ENCODE measurements at places on chromosomes 4 and X.

- DNase-seq: no peak
Measured at GRCh38 chr4:94453391-94453963, 1.7 kb downstream of the PDLIM5 start.

- DNase-seq: no peak
Measured at GRCh38 chr4:52263607-52264006, 212.5 kb downstream of the SPATA18 start.

DNA sequence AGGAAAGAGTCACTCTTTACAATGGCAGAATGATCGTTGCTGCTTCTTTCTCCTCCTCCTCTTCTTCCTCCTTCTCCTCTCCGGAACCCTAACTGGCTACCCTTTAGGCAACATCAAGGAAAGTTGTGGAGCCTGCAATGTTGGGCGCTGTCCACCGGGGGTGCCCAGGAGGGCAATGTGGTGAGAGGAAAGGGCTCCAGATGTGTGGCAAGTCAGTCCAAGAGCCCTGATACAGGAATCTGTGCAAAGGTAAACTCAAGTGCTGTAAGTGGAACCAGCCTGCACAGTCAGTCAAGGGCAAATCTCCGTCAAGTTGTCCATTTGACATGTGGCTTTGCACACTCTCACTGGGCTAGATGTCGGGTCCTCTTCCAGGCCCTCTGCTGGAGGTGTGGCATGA, 2.8 kb downstream of the RTL5 start:
- no peak for DNase-seq

DNA sequence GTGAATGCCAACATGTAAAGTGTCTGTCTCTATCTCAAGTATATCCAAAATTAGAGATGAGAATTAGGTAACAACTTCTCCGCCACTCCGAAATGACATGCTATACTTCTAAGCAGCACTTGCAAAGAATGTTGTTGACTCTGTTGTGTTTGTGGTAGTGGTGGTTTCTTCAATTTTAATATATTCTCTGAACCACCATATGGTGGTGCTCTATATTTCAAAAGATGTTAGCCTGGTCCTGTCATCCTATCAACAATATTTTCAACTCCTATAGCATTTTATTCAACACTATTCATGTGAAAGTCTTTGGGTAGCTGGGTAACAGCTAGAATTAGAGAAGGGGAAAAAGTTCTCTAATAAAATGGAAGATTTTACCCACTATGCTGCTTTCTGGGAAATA, 1622.8 kb upstream of the IGFBP7 start:
- DNase-seq: no peak

DNA sequence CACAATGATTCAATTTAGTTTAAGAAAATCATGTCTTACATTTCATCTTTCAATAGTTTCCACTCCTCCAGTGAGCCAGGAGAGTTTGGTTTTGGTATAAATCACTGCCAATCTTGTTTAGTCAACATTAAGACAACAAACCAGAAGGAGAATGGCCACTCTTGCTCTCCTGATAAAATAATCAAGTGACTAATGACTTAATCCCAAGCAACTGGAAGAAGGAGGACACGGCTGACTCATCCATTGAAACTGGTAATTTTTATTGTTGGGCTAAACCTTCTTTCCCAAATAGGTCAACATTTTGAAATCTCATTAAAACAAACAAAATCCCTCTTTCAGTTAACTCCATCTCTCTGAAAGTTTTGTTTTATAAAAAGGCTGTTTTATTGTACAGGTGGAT, 230.2 kb downstream of the CLCN4 start:
- DNase-seq: no peak

DNA sequence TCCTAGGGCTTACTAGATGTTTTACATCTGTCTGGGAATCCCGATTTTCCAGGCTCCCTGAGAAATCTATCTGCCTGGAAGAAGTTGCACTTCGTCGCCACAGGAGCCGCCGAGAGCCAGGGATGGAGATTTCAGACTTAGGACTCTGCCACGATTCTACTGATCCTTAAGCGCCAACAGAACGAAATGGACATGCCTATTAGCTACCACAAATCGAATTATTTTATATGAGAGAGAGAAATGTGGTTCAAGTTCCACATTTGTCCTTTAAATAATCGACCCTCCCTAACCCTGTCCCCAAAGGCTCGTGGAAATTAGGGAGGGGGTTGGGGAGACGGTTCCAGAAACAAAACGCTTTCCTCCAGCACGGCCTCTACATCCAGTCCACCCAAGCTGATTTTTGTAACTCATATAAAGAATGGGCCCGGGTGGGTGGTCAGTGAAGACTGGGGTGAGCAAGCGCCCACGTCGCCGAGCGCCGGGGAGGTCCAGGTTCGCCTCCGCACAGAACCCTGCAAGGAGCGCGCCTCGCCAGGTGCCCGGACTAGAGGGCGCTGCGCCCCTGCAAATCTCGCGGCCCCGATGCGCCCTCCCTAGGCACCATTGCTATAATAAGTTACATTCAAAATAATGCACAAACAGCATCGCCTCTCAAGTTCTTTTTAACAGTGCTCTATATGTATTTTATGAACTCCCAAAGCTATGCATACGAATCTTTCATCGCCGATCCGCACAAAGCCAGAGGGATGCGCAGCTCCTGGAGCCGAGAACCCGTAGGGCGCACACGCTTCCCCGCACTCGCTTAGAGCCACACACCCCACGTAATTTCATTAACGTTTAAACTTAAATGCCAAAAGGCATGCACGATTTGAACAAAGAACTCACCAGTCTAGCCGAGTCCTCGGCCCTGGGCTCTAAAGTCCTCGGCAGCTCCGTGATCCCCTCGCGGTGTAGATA, 2.1 kb upstream of the FAT1 start:
- DNase-seq: no peak

DNA sequence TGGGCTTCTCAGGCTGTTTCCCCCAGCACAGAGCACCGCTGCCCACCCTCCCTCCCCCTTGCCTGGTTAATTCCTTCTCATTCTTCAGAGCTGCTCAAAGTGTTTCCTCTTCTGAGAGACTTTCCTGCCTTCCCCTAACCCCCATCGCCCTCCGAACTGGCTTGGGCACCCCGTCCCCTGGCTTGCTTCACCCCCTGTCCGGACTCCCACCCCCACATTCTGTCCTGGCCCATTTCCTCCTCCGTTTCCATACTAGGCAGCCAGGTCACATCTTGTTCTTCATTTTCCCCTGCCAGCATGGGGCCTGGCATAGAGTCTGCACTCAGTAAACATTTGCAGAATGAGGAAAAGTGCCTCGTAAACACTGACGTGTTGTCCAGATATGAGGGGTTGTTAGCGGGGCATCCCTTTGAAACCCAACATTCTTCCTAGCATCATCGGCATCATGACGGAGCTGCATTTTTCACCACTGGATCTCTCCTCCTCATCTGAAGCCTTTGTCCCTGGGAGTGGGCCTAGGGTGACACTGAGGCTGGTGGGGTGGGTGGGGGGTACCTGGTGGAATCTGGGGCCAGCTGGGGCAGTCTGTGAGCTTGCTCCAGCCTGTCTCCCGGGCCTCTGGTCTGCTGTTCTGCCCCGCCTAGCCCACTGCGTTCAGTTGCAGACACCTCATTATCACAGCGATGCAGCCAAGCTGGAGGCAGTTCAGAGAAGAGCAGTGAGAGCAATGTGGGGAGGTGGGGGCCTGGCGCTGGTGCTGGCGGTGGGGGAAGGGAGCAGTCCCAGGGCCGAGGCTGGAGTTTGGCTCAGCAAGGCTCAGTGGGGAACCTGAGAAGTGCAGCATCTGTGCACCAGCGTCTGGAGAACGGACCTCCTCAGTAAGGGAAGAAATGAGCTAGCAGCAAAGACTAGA, 149.4 kb upstream of the PJA1 start:
- DNase-seq: no peak

DNA sequence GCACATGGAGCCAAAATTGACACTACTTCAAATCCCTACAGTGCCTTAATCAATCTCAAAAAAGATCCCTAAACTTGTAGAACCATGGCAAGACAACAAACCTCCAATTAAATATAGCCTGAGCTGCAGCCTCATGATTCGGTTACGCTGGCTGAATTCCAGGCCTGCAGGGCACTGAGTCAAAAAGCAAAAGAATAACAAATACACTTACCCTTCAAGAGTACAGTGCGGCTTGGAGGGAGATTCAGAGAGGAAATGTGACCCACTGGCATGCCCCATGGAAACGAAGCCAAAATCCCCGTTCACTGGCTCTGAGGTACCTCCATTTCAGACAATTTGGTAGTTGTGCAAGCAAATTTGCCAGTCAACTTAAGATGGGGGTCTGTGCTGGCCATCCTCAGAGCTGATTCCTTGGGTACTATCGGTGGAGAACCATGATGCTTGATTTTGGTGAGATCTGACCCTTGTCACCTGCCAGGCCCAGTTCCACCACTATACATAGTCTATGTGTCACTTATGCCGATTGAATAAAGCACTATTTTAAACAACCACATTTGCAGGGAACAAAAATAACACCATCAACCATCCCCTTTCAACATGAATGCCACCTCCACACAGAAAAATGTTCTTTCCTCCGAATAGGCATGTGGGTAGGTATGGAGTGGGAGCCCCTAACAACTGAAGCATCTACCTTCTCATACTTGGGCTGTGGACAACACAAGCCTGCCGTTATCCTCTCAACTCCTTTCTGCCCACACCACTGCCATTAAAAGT, 2.1 kb downstream of the C4orf54 start:
- no peak for DNase-seq

- DNase-seq: no peak
Measured at GRCh38 chrX:2507904-2508627, 7.3 kb upstream of the DHRSX start.

GRCh38 chr4:142347241-142347640, 498.9 kb downstream of the INPP4B start:
- no peak for DNase-seq

- peak; percentile 3 for DNase-seq
Measured at GRCh38 chrX:74293343-74293946, 10.5 kb upstream of the ZCCHC13 start.

DNA sequence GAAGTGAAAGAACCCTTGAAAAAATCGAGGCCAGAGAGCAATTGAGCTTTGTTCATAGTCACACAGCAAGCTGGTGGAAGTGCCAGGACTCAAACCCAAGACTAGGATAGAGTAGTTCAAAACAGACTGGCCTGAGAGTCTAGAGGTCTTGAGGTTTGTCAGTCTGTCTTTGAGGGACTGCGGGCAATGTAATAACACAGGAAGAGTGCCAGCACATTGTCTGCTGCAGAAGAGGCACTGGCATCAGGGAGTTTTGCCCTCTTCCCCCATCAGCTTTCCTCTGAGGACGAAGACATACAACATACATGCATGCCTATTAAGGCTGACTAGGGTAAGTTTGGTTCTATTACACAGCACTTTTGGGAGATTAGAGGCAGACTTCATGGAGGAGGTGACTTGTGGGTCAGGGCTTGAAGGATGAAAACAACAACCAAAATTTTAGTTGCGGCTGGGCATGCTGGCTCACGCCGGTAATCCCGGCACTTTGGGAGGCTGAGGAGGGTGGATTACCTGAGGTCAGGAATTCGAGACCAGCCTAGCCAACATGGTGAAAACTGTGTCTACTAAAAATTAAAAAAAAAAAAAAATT, 64.1 kb upstream of the LAS1L start:
- DNase-seq: no peak

Measured in stimulated activated CD8-positive, alpha-beta memory T cell treated with anti-CD3 and anti-CD28 coated beads, Interleukin-4, amount 100 ng/mL, for 4 hours (primary cell).